Breast epithelium (tissue), 4 donors: ENCODE measurements at places on chromosomes 7 and 10.

GRCh38 chr7:139739863-139740597 lies 37.8 kb downstream of the HIPK2 start:
- H3K27me3 ChIP-seq: no peaks in the 10 kb centered on the region
- H3K36me3 ChIP-seq: no peaks in the 10 kb centered on the region
- H3K4me3 ChIP-seq: no peak overlapping the region
- H3K4me1 ChIP-seq: no peaks in the 10 kb centered on the region
- no peak for DNase-seq

DNA sequence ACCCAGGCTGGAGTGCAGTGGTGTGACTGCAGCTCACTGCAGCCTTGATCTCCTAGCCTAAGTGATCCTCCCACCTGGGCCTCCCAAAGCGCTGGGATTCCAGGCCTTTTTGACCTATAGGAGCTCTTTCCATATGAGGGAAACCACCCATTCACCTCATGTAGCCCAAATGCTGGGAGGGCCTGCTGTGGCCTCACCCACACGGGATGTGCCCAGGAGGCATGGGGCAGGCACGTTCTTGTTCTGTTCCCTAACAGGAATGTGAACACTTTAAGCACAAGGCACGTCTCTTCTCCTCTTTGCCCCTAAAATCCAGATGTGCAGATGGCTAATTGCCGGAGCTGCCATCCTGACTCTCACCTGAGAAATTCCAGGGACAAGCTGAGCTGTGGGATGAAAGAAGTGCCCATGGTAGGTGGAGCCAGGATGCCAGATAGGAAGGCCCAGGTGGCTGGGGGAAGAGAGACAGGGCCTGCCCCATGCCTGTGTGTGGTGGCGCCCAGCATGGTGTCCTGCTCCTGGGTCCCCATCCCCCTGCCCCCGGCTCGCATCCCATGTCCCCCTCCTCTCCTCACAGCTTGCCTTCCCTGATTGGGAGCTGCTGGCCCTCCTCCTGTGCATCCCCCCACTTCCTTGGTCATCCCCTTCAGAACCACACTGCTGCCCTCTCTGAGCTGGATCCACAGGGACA lies 17.3 kb downstream of the CAMK2B start:
- H3K36me3 ChIP-seq: no peaks in the 10 kb centered on the region
- H3K4me1 ChIP-seq: no peaks in the 10 kb centered on the region
- peak; percentile 73 for DNase-seq
- no peaks in the 10 kb centered on the region for H3K27me3 ChIP-seq
- no peak overlapping the region for H3K4me3 ChIP-seq

GRCh38 chr10:14889318-14889717 lies 10.7 kb downstream of the SUV39H2 start:
- H3K4me3 ChIP-seq: no peak overlapping the region
- no peaks in the 10 kb centered on the region for H3K4me1 ChIP-seq
- no peaks in the 10 kb centered on the region for H3K27me3 ChIP-seq
- no peaks in the 10 kb centered on the region for H3K36me3 ChIP-seq

GRCh38 chr7:51270965-51271364 lies 45.6 kb downstream of the COBL start:
- no peak overlapping the region for H3K27ac ChIP-seq
- no peak overlapping the region for H3K4me3 ChIP-seq
- H3K4me1 ChIP-seq: no peaks in the 10 kb centered on the region
- no peaks in the 10 kb centered on the region for H3K27me3 ChIP-seq
